Thymus (tissue), 14 donors: ENCODE measurements at places on chromosomes 6 and 20. TPM values are rescaled to one million over a fixed set of nuclear protein-coding genes. Genes with fewer than 3 reads are reported as not detected.

DNA sequence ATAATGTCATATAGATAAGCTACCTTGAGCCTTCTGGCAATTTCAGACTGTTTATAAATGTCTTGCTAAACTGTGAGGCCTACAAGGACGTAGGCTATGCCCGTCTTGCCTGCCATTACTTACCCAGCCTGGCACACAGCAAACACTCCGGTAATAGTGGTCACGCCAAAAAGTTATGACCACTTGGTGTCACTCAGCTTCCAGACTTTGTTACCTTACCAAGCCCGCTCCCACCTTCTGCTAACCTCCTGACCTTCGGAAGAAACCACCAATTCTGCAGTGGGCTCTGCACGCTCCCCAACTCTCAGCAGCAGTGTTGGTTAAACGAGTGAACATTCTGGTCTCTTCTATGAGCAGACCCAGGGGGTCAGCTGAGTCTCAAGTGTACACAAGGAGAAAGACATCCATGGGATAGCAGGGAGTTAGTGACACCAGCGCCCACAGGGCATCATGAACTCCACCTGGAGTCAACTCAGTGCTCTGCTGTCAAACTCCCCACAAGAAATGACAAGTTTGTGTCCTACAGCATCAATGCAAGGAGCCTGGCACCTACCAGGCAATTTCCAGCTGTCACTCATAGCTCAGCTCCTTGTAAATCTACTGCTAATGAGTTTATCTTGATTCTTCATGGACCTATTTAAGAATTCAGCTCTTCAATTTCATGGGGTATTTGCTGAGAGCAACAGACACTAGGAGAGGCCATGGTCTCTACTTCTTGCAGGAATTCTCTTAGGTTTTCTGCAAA, 119.9 kb downstream of the TTLL2 start:
- DNase-seq, result no peak

The MROH8 gene
- 2.8 TPM for total RNA-seq

DNA sequence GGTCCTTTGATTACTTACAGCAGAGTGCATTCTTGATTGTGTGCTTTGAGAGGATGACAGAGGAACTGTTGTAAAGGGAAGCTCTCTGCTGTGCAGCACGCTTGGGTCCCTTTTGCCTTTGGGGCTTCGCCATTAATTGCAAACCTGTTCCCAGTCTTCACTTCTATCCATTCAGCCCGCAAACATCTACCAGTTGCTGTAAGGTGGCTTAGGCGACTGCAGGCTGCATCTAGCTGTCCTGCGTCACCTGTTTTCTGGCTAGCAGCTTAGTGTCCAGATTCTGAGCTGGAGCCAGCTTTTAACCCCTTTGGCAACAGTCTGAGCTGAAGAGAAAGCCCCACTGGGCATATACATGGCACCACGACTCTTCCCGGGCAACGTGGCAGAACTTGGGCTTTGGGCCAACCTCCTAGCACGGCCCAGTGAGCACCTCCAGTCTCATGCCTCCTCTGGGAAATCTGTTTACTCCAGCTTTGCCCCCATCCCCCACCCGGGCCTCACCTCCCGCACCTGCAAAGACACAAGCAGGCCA, 2.5 kb upstream of the FASTKD5 start:
- no peak for DNase-seq

- DNase-seq, result no peak
These were observed 1.3 kb upstream of the PPP1R3G start for GRCh38 chr6:5083813-5084359.

The RSPO3 gene
- total RNA-seq, result 1.3 TPM
